ENCODE measurements at places on chromosomes 7 and 10. TPM values are rescaled to one million over a fixed set of nuclear protein-coding genes. Genes with fewer than 3 reads are reported as not detected.

Gene TFEC
- not detected for total RNA-seq

Gene PAX2
- not detected for total RNA-seq

Gene MPP7
- total RNA-seq, result 11.6 TPM

Gene IGFBP3
- 1.1 TPM for total RNA-seq

Gene MET
- total RNA-seq, result 1.8 TPM

Gene ZNF804B
- not detected for total RNA-seq

Gene EEPD1
- total RNA-seq, result 1.2 TPM

Gene MUC3A
- total RNA-seq, result not detected

Gene ZNF722
- not detected for total RNA-seq

Gene SPDYE2B
- total RNA-seq, result not detected

Gene SEMA3C
- total RNA-seq, result not detected

Gene FANK1
- 0.46 TPM for total RNA-seq

Gene MACC1
- 0.10 TPM for total RNA-seq

Gene HECW1
- not detected for total RNA-seq

Gene CDH23
- total RNA-seq, result 2.6 TPM

Gene CHRM2
- total RNA-seq, result not detected

Gene ENO4
- total RNA-seq, result not detected

Gene NAT16
- total RNA-seq, result not detected

Gene TDRD1
- 0.90 TPM for total RNA-seq

Gene CCDC3
- 0.45 TPM for total RNA-seq

Gene DMBT1
- not detected for total RNA-seq

Gene LIPK
- not detected for total RNA-seq

Gene LRRC17
- not detected for total RNA-seq

Gene NME8
- not detected for total RNA-seq
